ENCODE measurements at places on chromosomes 7 and 10.

- DNase-seq: no peak
Observed at GRCh38 chr7:33050535-33051318, 11.8 kb downstream of the NT5C3A start.

GRCh38 chr7:94492601-94493000 lies 17.0 kb upstream of the CASD1 start:
- DNase-seq: no peak

- DNase-seq: no peak
Observed at GRCh38 chr10:124329941-124330340, 88.8 kb downstream of the OAT start.

- DNase-seq: no peak
Observed at GRCh38 chr7:141674171-141674671, 27.7 kb downstream of the DENND11 start.
